Activated CD8-positive, alpha-beta T cell treated with anti-CD3 and anti-CD28 coated beads for 36 hours (primary cell): ENCODE measurements at places on chromosomes 5 and 9.

DNA sequence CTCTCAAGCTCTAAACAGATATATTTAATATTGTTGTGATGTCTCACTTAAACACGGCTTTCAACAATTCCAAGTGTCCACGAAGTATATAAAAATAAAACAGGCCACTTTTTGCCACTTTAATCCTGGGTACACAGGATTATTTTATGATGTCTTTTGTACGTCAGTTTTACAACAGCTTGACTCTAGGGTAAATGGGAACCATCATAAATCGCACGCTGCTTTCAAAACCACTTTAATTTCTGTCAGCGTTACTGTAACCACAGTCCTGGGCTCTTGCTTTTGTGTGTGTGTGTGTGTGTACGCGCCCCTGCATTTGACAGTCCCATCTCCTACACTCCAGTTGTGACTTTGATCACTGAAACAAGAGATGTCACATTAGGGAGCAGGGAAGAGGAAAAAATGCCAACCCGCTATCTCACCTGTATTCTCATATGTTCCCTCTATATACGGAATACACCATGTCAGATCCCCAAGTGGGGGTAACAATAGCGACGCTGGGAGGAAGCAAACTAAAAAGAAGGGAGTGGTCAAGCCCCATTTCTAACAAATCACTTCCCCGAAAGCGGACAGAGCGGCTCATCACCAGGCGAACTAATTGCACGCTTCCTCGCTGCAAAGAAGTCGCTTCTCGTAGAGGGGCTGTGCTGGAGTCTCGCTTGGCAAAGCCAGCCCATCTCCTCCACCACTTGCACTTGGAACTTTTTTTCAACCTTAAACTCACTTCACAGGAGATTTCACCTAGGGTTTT lies 1.2 kb downstream of the BNC2 start:
- no peak for DNase-seq

DNA sequence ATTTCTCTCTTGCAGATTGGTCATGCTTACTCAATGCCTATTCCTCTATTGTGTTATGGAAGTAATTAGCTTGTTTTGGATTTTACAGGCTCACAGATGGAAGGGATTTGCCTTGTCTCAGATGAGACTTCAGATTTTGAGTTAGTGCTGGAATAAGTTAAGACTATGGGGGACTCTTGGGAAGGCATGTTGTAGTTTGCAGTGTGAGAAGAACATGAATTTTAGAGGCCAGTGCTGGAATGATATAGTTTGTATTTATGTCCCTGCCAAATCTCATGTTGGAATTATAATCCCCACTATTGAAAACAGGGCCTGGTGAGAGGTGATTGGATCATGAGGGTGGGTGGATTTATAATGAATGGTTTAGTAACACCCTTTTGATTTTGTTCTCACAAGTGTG lies 6.1 kb upstream of the TUSC1 start:
- DNase-seq = no peak

GRCh38 chr9:76135902-76136301 lies 245.4 kb downstream of the PCSK5 start:
- no peak for DNase-seq

DNA sequence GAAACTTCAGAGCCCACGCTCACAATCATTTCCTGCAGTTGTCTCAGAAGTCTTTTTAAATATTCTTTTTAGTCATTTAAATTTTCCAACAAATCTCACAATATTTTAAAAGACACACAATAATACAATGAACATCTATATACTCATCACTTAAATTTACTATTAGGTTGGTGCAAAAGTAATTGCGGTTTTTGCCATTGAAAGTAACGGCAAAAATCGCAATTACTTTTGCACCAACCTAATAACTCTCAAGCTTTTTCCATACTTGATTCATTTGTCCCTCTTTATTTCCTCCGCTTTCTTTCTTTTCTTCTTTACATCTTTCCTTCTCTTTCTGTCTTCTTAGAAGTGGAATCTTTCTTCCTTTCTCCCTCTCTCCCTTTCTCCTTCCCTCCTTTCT lies 19.2 kb upstream of the TMEM215 start:
- DNase-seq = no peak

- no peak for DNase-seq
These were observed 51.9 kb downstream of the NEK6 start for GRCh38 chr9:124309667-124310084.

DNA sequence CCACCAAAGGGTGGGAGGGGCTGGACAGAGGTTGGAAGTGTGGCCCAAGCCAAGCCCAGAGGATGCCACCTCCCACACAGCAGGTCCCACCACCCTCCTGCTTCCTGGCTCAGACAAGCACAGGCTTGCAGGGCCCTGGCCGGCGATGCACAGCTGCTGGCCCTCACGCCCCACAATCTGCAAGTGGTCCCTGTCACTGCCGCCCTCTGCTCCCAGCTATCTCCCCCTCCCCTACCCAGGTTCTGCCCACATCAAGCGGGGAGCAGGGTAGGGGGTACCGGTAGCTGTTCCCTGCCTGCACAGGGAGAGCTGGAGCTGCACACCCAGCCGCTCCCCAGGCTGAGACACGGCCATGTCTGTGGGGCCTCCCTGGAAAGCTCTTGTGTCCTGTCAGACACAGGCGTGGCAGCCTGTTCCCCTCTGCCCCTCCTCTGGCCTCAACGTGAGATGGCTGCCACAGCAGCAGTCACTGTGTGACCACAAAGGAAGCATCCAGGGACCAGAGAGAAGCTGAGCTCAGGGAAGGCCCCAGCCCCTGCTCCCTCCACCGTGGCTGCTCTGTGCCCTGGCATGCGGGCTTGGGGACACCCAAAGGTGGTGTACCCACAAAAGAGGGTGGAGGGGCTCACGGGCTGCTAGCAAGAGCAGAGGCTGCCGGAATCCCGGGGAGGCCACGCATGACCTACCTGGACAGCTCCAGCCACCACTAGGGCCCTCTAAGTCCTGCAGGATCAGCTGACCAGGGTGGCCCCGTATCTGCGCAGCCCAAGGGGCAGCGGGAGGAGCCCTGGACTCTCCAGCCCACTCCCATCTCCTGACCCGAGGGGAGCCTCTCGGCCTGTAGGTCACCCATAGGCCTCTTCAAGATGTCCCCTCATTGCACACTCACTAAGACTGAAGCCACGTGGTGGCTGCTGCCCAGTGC lies 10.9 kb upstream of the ZDHHC11 start:
- DNase-seq = no peak

- no peak for DNase-seq
These were observed 586.0 kb downstream of the EBF1 start for GRCh38 chr5:158513490-158514318.

DNA sequence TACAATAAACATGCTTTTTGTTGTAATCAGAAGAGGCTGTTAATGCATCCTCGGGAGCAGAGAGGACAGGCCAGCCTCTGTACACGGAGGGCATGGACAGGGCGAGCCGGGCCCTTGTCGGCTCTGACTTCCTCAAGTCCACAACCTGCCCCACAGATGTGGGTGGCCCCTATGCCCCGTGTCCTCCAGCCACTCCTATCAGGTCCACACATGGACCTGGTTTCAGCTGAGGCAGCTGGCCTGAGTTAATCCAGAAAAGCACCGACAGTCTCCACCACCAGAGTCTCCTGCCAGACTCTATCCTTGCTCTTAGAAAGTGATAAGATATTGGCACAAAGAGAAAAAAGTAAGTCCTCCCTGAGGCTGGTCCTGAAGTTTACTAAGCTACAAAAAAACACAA lies 52.4 kb upstream of the PHYKPL start:
- no peak for DNase-seq

- DNase-seq = no peak
These were observed 43.3 kb upstream of the NDFIP1 start for GRCh38 chr5:142065273-142065672.

GRCh38 chr5:1553539-1554409 lies 30.0 kb upstream of the LPCAT1 start:
- no peak for DNase-seq

GRCh38 chr9:21674894-21675293 lies 127.5 kb upstream of the MTAP start:
- no peak for DNase-seq

DNA sequence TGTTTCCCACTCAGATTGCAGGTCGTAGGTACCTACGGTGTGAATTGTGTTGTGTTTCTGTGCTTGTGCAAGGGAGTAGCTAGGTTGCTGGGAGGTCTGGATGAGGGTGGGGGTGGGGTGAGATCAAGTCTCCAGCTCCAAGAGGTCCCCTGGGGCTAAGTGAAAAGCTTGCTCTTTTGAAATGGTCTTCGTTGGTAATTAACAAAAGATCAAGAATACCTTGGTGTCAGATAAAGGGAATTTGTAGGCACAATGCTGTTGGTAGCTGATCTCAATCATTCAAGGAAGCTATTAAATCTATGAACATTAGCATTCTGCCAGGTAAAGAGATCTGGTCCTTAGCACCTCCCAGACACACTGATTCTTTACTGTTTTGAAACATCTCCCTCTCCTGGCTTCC lies 928 bp upstream of the PCDHGC4 start:
- DNase-seq = no peak

DNA sequence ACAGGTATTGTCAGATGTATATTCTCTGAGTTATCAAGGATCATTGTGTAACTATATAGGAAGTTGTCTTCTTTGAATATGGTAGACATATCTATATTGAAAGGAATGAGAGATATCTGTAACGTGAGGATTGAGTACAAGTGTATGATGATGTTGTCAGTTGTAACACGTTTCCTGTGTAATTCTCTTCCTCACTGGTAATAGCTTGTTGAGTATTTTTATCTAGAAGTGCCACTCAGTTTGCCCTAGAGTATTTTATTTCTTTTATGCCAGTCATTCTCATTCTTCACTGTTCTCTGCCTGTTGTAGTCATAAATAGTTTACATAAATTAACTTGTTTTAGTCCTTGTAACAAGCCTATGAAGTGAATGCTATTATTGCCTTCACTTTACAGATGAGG lies 172.1 kb downstream of the BAAT start:
- no peak for DNase-seq

- no peak for DNase-seq
These were observed 61.3 kb upstream of the IQGAP2 start for GRCh38 chr5:76341651-76342334.

GRCh38 chr5:157047898-157048297 lies 11.0 kb downstream of the HAVCR1 start:
- no peak for DNase-seq

GRCh38 chr9:124491049-124491975 lies 15.9 kb downstream of the NR5A1 start:
- no peak for DNase-seq

- peak; percentile 33 for DNase-seq
These were observed 6.6 kb upstream of the CEMIP2 start for GRCh38 chr9:71774920-71775319.

- peak; percentile 73 for DNase-seq
These were observed 639.0 kb downstream of the CCDC171 start for GRCh38 chr9:16191691-16192402.

DNA sequence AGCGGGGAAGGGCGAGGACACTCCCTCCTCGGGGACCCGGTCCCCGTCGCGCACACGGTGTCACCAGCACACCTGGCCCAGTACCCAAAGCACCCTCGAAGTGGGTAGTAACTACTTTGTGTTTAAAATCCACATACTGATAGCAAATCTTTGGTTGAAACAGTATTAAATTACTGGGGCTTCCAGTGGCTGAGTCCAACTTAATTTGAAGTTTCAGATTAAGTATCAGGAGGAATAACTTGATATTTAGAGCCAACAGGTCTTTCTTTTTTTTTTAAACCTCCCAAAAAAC lies 615 bp downstream of the ATG10 start:
- no peak for DNase-seq

GRCh38 chr9:121059998-121060636 lies 10.0 kb upstream of the C5 start:
- peak; percentile 26 for DNase-seq

DNA sequence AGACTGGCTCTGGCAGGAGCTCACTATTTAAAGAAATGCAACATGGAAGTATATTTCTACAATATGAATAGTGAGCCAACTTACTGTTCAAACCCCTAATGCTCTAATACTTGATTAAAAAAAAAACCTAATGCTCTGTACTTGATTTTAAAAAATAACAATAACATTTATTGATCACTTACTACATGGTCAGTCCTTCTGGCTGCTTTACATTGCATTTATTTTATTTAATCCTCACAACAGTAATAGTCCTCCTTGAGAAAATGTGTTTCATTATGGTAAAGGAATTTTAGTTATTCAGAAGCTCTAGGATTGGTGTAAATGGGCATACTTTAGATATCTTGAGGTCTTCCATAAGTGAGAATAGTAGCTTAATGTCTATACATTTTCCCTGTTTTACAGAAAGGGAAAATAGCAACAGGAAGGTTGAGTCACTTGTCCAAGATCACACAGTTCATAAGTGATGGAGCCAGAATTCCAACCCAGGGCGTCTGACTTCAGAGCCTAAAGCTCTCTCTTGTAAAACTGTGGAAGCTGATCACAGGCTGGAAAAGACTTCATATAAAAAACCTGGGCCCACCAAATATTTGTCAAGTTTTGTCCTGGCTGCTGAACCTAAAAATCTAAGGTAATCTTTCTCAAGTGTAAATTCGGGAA lies 1.0 kb downstream of the STARD4 start:
- DNase-seq = no peak

GRCh38 chr5:134905246-134905996 lies 490 bp downstream of the PCBD2 start:
- peak; percentile 73 for DNase-seq

GRCh38 chr5:72922422-72922821 lies 33.4 kb upstream of the FCHO2 start:
- no peak for DNase-seq

DNA sequence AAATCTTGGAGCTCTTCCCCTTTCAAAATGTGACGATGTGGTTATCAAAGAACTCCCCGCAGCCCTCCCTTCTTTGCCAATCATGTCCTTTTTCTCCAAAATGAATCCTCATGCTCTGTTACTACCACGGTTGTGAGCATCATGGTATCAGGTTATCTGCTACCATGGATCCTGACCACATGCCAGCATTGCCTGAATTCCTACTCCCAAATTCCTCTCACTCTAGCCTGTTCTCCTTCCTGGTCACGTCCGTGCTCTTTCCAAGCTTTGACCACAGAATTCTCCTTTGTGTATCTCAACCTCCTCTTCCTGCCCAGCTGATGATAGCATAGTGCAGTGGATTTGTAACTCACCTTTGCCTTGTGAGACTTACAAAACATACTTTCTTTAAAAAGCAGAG lies 59.5 kb upstream of the FBXL7 start:
- no peak for DNase-seq

DNA sequence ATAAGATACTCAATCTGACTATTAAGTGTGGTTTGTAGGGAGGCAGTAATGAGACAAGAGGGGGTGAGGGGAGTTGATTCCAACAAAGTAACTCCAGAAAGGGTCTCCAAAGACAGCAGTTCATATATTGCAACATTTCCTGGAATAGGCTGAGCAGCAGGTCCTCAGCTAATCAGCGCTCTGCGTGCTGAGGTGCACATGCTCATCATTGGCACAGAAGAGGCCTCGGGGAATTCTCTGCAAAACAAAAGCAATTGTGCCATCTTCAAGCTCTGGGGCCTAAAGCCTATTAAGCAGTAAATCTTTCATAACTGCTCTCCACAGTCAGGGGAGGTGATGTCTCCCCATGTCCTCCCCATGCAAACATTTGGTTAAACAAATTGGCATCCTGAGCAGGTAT lies 357.3 kb downstream of the SPOCK1 start:
- DNase-seq = no peak

- no peak for DNase-seq
These were observed 86.7 kb upstream of the PCA3 start for GRCh38 chr9:76677481-76678055.

- no peak for DNase-seq
These were observed 12.1 kb downstream of the PSAT1 start for GRCh38 chr9:78309066-78309465.

- DNase-seq = no peak
These were observed 417.1 kb downstream of the KDM4C start for GRCh38 chr9:7174884-7175283.

- DNase-seq = no peak
These were observed 247.4 kb downstream of the ARL15 start for GRCh38 chr5:54062958-54063357.

- peak; percentile 69 for DNase-seq
These were observed 909 bp downstream of the NDFIP1 start for GRCh38 chr5:142109331-142110045.
